ENCODE measurements at places on chromosomes 6 and 20. TPM values are rescaled to one million over a fixed set of nuclear protein-coding genes. Genes with fewer than 3 reads are reported as not detected.

GRCh38 chr20:50306478-50307423, 116.1 kb downstream of the CEBPB start:
- DNase-seq = no peak

DNA sequence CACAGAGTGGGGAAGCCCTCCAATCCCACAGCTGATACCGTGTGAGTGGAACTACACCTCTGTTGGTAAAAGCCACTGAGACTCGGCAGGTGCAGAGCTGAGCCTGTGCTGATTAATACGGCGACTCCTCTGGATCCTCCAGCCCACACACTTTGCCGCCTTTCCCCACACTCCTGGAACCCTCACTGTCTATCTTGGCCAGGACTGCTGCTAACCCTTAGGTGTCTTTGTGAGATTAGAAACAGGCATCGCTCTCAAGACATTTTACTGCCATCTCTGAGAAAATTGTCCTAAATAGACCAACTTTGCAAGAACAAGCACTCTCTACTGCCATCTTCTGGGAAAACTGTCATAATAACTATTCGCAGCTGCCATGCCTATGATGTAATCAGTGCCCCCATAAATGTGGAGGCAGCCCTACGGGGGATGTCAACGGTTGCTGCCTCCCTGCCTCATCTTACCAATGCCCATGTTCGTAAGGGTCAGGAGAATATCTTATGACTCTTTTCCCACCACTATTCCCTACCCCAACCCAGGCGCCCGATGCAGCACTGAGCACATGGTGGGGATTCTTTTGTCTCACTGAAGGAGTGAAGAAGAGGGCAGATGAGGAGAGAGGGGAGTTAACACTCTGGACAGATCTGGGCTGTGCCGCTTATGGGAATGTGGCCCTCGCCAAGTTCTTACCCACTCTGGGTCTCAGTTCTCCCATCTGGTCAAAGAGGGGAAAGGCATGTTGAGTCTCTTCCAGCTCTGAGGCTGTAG, 26.1 kb upstream of the KCNB1 start:
- peak; percentile 29 for DNase-seq

POPDC3 gene
- total RNA-seq = 33.3 TPM

DNA sequence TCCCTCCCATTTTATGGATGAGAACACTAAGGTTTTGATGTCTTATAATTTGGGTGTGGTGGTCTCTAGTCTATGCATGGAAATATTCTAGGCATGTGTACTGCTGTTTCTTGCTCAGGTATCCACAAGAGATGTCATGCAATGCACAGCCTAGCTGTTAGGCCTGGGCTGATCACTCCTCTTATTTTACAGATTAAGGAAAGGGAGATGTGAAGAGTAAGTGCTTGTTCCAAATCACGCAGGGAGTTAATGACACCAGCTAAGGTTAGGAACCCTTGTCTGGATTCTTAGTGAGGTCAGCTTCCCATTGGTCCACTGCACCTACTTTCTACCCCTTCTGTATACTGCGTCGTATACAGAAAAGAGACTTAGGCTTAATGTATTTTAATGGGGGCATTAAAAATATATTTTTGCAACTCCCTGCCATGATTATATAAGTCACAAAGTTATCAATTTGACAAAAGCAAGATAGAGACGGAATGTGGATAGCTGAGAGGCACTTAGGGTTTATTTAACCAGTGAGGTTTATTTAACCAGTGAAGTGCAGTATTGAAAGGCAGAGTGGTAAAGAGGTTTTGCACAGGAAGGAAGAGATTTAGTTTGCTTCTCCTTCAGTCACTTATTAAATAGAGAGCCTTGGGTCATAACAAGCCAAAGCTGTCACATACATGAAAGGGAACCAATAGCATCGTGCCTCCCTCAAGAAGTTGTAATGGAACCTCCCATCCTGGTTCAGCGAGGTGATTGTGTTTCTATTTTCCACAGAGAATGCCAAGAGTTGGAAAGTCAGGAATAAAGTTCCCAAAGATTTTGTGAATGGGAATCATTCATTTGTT, 95.0 kb upstream of the FAM184A start:
- DNase-seq = no peak

PAK5 gene
- 0.46 TPM for total RNA-seq

GRCh38 chr6:37612475-37612874, 85.2 kb downstream of the MDGA1 start:
- DNase-seq = no peak

ULBP2 gene
- 53.7 TPM for total RNA-seq

DNA sequence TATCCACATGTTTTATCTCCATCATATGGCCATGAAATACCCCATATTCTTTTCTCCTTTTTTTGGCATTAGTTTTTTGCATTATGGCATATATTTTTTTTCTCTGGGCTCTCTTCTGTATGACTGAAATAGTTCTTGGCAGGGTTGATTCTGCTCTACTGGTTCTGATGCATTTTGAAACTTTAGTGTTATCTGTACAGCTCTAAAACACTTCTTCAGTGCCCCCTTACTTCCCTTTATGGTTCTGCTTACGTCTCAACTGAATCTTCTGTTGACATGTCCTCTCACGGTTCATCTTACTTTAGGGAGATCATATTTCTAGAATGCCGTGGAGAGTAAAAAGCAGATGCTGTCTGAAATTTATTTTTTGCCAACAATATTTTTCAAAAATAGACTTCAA, 23.2 kb upstream of the TXNDC5 start:
- no peak for DNase-seq

KCNG1 gene
- total RNA-seq = 91.3 TPM

MEP1A gene
- not detected for total RNA-seq

DNA sequence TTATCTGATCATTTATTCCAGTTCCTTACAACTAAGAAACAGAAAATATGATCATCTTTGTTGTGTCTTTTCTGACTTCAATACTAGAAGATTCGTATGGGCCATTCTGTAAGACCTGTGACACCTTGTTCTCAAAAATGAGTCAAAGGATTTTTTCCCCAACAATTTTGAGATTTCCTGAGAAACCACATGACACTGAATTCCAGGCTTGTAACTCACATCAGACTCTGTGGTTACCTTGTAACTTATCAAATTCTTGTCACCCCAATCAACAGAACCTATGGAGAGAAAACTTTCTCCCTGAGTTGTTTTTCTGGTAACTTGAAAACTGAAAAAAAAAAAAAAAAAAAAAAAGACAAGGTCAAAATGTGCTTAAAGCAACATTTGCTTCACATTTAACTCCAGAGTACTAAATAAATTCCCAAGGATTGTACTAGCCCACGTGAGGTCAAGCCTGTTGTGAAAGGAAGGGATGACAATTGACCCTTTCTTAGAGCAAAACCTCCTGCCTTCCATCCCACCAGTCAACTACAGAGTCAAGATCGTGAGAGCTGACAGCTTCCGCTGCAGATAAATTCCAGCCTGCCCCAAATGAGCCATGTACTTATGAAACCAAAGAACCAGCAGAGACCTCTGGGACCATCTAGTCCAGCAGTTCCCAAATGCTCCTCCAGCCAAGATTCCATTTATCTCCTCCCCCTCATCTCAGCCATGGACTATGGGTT, 140.3 kb downstream of the TBX18 start:
- peak; percentile 78 for DNase-seq

GRCh38 chr6:15386756-15387112, 140.9 kb downstream of the JARID2 start:
- DNase-seq = no peak

TNFRSF21 gene
- 39.3 TPM for total RNA-seq

DNA sequence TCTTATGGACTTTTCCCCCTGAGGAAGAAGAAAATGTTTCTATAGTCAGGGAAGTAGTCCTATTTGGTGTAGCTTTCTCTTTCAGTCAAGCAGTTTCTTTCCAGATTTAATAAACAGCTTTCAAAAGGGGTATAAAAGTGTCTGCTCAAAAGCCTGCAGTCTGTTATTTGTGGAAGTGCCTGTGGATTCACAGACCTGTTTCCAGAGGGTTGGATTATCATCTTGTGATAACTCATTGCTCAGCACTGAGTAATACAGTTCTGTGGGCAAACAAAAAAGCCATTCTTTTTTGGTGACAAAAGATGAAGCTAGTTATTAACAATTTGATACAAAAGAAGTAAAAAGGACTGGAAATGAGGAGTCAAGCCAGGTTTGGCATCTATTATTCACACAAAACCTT, 358.2 kb upstream of the ID4 start:
- peak; percentile 38 for DNase-seq
